Stimulated activated CD4-positive, alpha-beta T cell treated with anti-CD3 and anti-CD28 coated beads, Interleukin-12 subunit alpha, Interleukin-12 subunit beta, amount 100 ng/mL, for 24 hours (primary cell): ENCODE measurements at places on chromosomes 2 and 18.

DNA sequence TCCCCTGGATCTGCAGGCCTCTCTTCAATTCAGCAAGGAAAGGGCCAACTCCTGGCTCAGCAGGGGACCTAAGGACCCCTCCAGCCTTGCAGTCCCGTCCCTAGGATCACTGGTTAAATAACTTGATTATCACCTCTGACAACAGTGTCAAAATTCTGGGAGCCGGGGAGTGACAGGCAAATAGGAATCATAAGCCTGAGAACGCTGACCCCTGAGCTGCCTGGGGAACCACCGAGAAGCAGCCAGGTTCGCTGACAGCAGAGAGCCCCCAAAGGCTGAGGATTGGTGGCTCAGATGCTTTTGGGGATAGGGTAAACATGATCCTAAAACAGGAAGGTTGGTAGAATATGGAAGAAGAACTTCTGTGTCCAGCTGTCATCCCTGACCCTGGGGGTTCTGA, 17.5 kb upstream of the TNS1 start:
- no peak for DNase-seq

DNA sequence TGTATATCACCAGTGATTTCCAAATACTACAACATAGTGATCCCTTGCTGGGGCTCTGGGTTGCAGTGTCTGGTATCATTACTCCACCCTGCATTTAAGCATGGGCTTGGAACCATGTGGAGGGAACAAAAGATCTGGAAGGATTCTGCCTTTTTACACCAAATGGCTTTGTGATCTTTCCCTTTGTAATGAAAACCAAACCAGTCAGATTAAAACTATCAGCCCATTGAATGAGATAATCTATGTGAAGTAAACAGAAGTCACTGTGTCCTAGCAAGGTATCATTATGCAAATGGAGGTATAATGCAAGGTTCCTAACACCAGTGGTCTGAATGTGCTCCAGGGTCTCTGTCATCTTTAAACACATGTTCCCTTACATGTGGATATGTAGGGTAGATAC, 474.7 kb upstream of the TNP1 start:
- DNase-seq, result no peak

DNA sequence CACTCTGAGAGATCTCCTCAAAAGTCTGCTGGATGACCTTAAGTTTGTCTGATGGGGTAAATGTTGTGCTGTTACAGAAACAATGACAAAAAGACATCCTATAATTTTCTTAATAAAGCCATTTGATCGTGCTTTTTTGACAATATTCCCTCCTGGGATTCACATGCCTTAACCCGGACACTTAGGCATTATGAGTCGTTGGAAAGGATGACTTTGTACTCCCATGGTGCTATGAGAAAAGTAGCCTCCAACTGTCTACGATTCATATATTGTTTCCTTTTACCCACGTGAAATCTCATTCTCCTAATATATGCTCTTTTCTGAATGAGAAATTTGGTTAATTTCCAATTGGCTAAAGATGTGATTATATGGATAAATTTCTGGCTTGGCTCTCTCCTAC, 6.1 kb upstream of the MPP4 start:
- DNase-seq, result no peak

DNA sequence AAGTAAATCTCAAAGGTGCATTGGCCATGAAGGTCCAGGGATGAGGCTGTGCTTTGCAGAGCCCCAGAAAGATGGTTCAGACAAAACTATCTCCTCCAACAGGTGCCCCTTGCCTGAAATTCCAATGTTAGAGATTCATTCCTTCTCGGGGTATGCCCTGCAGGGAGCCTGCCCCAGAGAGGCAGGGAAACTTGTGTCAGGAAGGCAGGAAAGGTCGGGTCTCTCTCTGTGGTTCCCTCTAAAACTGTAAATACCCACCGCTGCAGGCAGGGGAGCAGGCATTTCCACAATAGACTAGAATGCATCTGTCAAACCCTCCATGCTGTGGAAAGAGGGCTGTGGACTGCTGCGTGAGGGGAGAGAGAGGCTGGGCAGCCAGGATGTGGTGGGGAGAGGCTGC, 207.8 kb upstream of the SMAD2 start:
- no peak for DNase-seq

GRCh38 chr2:216033403-216033802, 20.1 kb upstream of the MREG start:
- no peak for DNase-seq

- DNase-seq, result no peak
Observed at GRCh38 chr2:231323316-231323715, 72.2 kb upstream of the B3GNT7 start.

GRCh38 chr2:26243470-26244308, 743 bp downstream of the HADHA start:
- no peak for DNase-seq

- no peak for DNase-seq
Observed at GRCh38 chr2:84449055-84449454, 10.0 kb downstream of the SUCLG1 start.

DNA sequence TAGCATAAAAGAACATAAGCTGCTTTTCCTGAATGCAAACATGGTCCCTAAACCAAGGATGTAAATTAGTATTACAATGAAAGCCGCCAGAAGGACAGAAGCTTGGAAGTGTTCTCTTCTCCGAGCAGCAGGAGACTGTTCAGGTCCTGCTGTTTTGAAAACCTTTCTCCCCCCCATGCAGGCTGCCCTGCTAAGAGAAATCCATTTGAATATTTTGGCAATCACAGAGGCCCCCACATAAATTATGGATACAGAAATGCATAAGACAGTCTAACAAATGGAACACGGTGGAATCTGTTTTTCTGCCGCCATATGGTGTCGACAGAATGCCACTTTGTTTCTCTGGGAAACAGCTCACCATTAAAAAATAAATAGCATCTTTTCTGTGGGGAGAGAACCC, 600.4 kb upstream of the KLHL29 start:
- no peak for DNase-seq

DNA sequence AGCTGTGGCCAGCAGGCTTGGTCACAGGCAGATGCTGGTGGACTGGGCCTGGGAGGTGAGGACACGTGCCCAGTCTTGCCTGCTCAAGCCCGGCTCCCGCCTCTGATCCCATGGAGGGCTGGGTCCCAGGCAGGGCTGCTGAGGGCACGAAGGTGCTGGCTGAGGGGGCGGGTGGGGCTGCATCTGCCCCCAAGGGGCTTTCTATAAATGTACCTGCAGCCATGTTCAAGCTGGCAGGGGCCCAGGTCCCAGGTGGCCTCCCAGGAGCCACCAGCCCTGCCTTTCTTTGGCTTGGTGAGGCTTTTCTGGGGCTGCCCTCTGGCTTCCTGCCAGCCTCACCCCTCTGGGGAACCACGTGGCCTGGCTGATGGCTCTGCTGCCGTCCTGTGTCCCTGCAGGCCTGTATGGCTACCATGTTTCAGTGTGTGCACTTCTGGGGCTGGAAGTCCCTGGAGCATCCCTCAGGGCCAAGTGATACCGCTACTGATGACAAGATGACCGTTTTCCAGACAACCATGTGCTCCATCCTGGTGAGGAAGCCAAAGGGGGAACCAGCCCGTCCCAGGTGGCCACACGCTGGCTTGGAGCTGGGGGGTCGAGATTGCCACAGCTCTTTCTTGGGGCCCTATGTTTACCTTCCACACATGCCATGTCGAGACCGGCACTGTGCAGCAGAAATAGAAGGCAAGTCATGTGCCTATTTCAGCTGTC, 23.2 kb downstream of the HJURP start:
- no peak for DNase-seq

DNA sequence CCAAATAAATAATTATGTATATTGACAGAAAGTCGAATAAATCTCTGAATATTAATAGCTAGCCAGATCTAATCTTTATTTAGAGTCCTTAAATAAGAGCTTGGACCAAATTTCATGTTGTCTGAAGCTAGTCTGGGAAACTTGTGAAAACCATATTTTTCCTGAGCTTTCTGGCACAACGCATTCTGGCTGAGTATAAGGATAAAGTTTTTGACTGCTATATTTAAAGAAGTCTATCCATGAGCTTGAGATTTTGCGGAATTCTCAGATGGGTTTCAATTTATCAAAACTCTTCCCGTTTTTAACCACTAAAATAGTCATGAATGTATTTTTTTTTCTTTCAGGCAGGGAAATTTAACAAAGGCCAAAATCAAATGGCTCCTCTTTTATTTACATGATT, 23.8 kb downstream of the FAP start:
- DNase-seq, result no peak

GRCh38 chr2:226660526-226660925, 139.1 kb downstream of the IRS1 start:
- no peak for DNase-seq
